ENCODE measurements at places on chromosomes 11 and 22.

- DNase-seq = peak; percentile 43
Observed at GRCh38 chr22:42747701-42748513, 27.2 kb upstream of the A4GALT start.

DNA sequence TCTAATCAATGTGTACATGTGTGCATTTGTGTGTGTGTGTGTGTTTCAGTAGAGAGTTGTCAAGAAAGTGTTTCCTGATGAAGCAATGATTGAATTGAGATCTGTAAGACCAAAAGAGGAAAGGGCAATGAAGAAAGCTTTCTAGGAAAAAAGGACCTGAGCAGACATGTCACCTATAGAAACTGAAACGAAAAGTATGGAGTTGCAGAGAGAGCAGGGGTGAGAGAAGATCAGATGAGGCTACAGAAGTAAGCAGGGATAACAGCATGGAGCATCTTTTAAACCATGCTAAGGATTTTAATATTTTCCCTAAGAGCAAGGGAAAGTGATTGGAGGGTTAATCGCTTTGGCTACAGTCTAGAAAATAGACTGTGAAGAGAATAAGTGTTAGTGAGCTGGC is 1459.4 kb upstream of the TENM4 start:
- no peak for DNase-seq

- DNase-seq = no peak
Observed at GRCh38 chr22:25404928-25405816, 159.3 kb upstream of the GRK3 start.

GRCh38 chr11:31366795-31367194 is 2.7 kb downstream of the DCDC1 start:
- DNase-seq = no peak

DNA sequence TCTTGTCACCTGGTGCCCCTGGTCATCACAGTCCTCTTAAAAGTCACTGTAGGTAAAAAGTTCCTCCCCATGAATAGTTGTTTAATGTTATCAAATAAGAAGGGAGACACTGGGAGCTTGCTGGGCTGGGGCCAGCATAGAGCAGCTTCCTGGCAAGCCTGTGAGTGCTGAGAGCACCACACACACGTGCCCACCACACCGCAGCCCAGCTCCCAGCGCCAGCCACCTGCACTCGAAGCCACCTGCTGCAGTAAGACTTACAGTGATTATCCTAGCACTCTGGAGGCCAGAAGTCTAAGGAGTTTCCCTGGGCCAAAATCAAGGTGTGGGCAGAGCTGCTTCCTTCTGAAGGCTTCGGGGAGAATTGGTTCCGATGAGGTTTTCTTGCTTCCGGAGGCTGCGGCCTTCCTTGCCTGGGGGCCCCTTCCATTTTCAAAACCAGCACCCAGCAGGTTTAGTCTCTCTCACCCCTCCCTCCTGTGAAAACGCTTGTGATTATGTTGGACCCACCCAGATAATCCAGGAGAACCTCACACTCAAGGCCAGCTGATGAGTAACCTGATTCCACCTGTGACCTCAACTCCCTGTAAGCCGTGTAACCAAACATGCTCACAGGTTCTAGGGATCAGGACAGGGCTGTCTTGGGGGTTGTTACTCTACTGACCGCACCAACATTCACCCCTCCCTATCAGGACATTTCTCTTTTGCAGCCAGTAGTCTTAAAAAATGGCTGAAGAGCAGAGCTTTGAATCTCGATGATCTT is 687.2 kb downstream of the TBC1D22A start:
- DNase-seq = no peak

GRCh38 chr11:78577495-78577894 is 2.8 kb upstream of the NARS2 start:
- no peak for DNase-seq

- DNase-seq = no peak
Observed at GRCh38 chr11:44285756-44286155, 24.2 kb downstream of the ALX4 start.

GRCh38 chr11:60530454-60531100 is 15.4 kb downstream of the MS4A13 start:
- no peak for DNase-seq

GRCh38 chr11:61702701-61703312 is 22.6 kb downstream of the DAGLA start:
- DNase-seq = no peak

GRCh38 chr11:33405834-33406602 is 148.8 kb downstream of the HIPK3 start:
- no peak for DNase-seq

GRCh38 chr22:38230108-38230825 is 28.5 kb downstream of the MAFF start:
- DNase-seq = no peak

DNA sequence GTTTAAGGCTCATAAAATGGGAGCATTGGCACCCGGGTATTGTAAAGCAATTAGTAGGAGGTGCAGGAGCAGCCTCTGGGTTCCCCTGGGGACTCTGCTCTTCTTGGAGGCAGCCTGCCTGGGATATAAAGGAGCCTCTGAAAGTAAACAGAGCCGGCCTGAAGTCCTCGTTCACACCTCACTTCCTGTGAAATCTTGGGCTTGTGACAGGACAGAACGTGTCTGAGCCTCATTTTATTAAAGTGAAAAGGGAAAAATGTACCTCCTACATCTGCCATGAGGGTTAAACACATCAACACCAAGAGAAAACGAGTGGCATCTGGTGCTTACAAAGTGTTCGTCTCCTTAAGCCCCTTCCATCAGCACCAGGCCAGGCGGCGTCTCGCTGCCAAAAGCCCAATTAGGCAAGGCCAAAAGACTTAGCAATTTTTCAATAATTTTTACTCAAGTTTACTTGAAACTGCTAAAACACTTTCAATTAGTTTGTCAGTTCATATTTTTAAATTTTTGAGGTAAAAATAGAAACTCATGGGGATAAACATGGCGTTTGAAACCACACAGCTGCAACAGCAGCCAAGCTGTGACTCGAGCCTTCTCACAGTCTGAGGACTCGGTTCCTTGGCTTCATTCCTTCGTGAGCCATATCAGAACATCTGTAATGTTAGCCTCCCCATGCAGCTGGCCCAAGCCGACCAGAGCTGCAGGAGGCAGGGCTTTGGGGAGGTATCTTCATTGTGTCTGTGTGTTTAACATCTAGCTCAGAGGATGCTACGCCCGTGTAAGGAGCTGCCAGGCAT is 33.6 kb downstream of the MAP6 start:
- no peak for DNase-seq

GRCh38 chr11:119783466-119784400 is 54.7 kb upstream of the NECTIN1 start:
- no peak for DNase-seq

- no peak for DNase-seq
Observed at GRCh38 chr22:34943830-34944229, 122.1 kb upstream of the ISX start.

DNA sequence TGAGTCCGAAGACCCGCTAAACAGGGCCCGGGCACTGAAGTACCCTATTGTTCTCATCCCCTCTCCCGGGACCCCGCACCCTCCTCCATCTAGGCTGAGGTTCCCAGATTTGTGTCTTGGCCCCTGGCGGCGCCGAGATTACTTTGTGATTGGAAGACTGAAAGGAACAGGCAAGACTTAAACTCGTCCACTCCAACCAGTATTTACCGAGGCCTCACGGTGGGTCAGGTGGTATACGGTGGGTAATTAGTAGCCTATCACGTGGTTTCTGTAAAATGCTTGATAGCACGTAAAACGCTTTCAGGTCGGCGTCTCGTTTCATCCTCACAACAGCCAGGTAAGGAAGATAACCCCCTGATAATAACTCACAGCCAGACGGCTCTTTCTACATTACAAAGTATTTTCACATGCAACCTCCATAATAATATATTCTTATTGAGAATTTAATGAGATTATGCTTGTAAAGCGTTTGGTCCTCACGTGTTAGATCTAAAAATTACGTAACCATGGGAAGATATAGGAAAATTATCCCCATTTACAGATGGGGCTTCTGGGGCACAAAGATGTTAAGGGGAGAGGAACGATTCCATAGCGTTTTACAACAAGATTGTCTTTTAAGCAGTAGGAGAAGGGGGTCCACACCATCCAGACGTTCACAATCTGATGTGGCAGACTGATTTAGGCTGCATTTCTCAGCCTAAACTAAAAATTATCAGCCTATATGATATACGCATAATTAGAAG is 642 bp upstream of the PIK3C2A start:
- DNase-seq = no peak

GRCh38 chr11:122593473-122594420 is 61.8 kb upstream of the UBASH3B start:
- DNase-seq = no peak

- DNase-seq = no peak
Observed at GRCh38 chr11:102527041-102527440, 3.5 kb downstream of the MMP7 start.

GRCh38 chr11:69131121-69131566 is 24.6 kb upstream of the SMIM38 start:
- DNase-seq = no peak

GRCh38 chr11:82978422-82979099 is 77.0 kb downstream of the DDIAS start:
- peak; percentile 59 for DNase-seq

DNA sequence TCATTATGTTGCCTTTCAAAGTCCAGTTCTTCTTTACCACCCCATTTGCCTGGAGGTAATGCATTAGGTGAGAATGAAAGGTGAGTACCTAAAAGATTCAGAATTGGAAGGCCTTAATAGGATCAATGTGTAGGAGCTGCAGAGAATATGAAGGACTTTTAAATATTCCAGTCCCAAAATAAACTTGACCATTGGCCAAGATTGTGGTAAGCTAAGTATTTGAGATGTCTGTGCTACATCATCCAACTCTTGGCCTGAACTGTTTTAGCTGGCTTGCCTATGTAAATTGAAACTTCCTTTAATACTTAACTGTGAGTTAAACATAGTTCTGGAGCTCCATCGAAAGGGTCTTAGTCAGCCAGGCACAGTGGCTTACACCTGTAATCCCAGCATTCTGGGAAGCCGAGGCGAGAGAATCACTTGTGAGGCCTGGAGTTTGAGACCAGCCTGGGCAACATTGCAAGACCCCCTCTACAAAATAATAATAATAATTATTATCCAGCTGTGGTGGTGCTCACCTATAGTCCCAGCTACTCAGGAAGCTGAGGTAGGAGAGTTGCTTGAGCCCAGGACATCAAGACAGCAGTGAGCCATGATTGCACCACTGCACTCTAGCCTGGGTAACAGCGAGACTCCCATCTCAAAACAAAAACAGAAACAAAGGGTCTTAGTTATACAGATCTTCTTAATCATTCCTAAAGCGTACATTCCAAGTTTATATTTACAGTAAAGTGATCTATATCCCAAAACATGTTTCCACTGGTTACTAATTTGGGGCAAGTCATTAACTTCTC is 29.8 kb downstream of the MTMR3 start:
- peak; percentile 26 for DNase-seq

- DNase-seq = no peak
Observed at GRCh38 chr11:70872955-70873735, 379.2 kb downstream of the SHANK2 start.

DNA sequence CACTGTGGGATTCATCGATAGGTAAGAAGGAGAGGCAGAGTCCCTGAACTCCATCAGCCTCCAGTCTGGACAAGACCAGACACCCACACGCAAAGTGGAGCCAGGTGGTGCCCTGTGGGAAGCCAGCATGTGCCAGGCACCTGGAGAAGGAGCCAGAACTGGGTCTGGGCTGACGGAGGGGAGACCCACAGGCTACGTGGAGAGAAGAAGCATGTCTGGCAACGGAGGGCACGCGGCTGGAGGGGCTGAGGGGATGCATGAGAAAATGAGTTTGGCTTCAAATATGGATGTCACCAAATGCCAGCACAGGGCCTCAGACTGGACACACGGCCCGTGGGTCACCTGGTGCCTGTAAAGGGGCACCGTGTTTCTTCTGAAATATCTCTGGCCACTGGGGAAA is 55.7 kb downstream of the LINC01488 start:
- no peak for DNase-seq

Data from BJ (cell line).